ENCODE measurements at places on chromosomes 12 and 14. TPM values are rescaled to one million over a fixed set of nuclear protein-coding genes. Genes with fewer than 3 reads are reported as not detected.

Gene R3HDM2
- total RNA-seq = 56.7 TPM

Gene AGAP2
- total RNA-seq = 7.8 TPM

DNA sequence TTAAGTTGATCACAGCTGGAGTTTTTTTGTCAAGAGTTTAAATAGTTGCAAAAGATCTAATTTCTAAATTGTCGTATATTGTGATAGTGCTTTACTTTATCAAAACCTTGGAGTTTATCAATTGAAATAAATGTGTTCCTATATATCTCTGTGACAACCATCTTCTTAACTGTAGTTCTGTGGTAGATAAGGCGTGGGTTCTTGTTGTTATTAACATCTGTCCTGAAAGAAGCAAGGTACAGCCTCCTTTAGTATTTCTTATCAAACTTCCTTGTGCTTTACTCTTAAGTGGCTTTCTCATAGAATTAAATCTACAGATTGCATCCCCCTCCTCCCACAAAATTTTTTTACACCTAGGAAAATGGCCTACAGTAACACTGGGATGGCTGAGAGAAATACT lies 7.3 kb downstream of the SCYL2 start:
- DNase-seq = no peak

DNA sequence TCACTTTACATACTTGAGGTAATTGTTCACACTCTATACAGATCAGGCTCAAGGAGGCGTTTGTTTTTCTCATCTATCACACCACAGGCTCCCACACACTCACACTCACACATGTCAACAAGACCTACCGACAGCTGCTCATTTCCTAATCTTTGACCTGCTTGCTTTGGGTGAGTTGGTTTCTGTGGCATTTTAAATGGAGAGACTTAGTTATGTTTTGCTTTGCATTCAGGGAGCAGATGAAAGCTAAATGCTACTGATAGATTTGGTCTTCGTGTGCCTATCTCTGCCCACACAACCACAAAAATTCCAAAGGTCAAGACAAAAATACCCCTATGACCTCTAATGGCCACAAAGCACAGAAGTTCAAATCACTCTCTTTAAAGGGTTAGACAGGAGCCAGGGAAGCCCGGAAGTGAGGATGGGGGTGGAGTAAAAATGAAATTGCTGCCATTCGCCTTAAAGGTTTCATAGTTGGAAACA lies 203.5 kb upstream of the G2E3 start:
- DNase-seq = no peak

DNA sequence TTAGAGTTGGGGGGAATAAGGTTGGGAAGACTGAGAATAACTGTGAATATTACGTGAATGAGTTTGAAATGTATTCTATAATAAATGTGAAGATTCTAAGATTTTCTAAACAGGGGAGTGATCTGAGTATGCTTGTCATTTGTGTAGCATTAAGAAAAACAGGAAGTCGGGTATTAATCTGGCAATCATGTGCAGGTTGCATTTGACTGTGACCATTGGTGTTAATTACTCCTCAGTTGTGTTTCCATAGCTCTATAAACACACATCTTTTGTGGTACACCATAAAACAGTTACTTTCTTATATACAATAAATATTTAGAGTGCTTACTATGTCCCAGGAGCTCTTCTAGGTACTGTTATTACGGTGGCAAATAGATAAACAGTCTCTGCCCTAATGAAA lies 434.4 kb upstream of the PDE3A start:
- DNase-seq = no peak

DNA sequence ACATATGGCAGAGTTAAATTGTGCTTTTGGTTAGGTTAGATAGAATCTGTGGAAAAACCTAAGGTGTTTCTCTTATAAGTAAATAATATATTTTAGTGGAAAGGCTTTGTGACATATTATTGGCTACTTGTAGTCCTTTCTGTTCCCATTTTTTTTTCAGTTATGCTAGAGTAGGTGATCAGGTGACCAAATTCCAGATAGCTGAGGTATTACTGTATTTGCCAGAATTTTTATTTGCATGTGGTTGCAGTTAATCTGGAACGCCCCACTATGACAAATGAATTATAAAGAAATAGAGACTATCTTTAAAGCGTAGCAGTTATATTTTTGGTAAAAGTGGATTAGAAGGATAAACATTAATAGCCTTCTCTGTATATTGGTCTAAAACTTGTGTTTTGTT lies 52.0 kb downstream of the ARHGAP5 start:
- no peak for DNase-seq

DNA sequence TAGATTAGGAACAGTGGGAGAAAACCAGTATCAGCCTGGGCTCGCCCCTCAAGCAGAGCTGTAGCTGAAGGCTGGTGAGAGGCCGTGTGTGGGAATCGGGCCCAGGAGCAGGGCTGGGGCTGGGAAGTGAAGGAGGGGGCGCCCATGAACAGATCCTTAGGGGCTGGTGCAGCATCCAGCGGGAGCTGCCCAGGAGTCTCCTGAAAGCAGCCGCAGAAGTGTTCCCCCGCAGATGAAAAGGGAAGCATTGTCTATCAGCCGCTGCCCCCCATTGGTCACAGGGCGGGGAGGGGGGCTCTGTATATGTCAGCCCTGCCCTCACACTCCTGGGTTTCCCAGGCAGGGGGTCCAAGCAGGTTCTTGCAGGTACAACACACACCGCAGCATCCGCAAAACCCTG lies 15.6 kb upstream of the RFLNA start:
- DNase-seq = no peak

DNA sequence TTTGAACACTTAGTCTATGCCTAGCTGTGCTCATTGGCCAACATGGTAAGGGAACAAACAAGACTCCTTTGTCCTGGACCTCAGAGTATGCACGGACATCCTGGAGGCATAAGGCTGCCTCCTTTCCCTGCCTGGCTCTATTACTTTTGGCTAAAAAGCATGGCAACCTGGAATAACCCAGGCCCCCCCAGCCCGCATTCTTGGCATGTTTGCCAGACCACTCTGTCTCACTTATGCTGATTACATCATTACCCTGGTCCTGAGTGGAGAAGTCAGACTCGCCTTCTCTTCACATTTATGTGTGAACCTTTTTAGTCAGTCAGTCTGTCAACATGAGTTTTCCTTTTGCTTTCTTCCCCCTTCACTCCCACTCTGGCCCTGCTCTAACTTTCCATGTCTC lies 58.0 kb upstream of the ELK3 start:
- no peak for DNase-seq

Data from Right ventricle myocardium inferior (tissue), 1 donor.